ENCODE measurements at places on chromosomes 2 and 18.

DNA sequence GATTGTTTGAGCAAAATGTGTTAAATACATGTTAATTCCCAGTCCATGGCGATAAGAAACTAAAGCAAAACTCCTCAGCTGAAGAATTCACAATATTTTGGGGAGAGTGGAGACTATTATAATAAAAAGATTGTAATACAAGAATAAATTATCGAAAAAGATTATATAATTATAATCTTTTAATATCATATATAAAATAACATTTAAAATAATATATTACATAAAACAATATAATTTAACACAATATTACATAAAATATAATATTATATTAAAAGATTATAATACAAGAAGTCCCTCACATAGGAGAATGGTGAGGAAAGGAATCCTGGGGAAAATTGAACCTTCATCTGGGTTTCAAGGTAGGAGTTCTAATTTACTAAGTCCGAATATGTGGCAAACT is 33.1 kb downstream of the NETO1 start:
- no peak for DNase-seq

- no peak for DNase-seq
Observed at GRCh38 chr2:146461068-146461467, 1383.8 kb upstream of the ACVR2A start.

DNA sequence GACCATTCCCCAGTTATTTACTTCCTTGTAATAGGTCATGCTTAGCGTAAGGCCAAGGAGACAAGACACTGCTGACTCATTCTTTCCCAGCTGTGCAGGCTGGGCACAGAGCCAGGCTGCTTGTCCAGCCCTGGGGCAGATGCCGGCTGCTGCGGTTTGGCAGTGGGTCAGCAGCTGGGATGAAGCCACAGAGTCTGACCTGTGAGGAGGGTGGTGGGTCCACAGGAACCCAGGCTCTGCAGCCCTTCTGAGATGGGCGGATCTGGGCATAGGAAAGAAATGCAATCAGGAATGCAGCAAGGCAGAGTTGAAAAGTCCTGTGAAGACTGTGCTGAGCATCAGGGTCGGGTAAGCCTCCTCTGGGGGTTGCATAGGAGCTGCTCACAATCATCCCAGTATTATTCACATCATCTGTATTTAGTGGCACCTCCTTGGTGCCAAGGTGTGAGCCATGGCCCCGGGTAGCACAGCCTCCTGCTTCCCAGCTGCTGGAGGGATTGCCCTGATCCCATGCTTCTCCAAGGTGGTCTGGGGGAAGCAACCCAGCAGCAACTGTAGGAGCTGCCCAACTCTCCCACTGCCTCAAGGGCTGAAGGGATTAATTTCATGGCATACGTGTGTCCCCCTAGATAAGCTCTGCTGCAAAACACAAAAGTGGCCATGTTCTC is 139.0 kb downstream of the DDX1 start:
- DNase-seq = peak; percentile 83

GRCh38 chr2:224173933-224174332 is 134.8 kb upstream of the SERPINE2 start:
- DNase-seq = no peak

- DNase-seq = no peak
Observed at GRCh38 chr2:214874694-214875093, 65.2 kb upstream of the BARD1 start.

- no peak for DNase-seq
Observed at GRCh38 chr2:100235098-100235497, 87.2 kb downstream of the LONRF2 start.

DNA sequence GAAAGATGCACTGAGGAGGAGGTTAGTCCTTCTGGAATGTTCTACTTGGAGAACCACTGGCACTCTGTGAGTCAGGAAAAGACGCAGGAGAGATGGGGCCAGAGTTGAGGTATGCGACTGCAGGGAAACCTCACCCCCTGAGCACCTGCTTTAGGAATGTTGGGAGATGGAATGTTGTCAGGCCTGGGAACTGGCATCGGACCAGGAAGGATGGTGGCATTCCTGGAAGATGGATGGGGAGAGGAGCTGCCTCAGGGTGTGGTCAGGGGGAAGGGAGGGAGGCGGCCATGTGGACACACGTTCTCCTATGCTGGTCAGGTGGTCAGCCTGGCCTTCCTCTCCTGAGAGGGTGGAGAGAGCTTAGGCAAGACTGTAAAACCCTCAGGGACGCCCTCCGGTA is 146.3 kb downstream of the CELF4 start:
- peak; percentile 61 for DNase-seq

DNA sequence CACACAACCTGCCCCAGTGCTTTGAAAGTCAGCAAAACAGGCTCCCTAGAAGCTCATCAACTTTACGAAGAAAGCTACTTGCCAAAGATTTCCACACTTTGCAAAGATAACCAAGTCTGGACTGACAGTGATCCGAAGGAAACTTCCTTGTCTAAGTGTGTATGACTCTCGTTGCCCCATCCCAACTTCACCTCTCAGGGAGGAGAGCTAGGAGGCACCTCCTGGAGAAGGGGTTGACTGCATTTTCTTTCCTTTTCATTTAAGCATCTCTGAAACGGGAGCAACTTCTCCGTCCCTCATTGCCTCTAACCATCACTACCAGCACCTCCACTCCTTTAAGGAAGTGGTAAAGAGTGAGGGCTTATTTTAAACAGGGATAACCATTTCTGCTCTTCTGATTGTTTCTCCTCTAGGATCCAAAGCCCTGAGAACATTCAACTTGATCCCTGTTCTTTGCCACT is 7.0 kb downstream of the ZEB2 start:
- no peak for DNase-seq

DNA sequence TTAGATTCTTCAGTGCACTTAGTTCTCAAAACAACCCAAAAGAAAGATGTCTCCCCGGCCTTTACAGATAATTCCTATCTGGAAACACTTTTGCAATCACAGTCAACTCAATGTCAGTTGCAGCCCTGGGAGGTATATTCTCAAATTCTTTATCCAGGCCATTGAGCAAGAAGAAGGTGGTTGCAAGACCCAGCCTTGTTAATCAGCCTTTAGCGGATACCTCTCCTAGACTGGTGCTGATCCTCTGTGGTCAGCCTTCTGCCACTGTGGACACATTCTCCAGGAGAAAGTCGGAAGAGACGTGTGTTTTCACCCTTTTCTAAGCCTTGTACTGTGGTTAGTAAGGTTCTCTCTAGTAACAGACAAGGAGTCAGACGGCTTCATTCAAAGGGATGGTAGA is 7.8 kb upstream of the FZD7 start:
- DNase-seq = no peak

DNA sequence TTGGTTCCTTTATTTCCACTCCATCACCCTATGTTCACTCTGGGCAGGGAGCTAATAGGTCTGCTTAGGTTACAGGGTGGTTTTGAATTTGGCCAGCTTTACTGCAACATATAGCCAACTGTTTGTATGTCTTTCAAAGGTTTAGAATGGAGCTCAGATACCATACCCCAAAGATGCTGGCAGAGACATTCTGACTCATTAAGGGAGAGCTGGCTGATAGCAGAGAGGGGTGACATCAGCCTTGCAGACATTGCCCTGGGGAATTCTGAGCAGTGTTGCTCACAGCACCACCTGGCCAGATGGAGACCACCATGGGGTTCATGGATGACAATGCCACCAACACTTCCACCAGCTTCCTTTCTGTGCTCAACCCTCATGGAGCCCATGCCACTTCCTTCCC is 2.1 kb downstream of the PROKR1 start:
- DNase-seq = no peak

GRCh38 chr2:8121826-8122513 is 559.9 kb upstream of the ID2 start:
- no peak for DNase-seq

DNA sequence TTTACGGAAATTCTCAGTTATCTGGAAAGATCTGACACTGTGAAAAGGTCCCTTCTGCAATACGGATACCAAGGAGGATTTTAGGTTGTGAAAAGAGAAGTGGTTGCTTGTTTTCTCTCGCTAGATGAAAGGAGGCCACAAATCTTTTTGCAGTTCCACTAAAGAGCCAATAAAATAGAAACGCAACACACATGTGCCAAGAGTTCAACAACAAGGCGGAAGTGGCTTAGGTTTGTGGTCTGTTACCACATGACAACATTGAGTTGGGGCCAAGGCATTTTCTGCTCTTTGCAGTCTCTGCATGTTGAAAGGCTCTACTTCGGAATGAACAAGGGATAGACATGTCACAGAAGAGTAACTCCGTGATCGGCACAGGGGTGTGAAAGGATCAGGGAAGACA is 115.7 kb upstream of the OSR1 start:
- DNase-seq = peak; percentile 50

GRCh38 chr18:34483198-34483597 is 226.9 kb upstream of the DTNA start:
- DNase-seq = no peak

DNA sequence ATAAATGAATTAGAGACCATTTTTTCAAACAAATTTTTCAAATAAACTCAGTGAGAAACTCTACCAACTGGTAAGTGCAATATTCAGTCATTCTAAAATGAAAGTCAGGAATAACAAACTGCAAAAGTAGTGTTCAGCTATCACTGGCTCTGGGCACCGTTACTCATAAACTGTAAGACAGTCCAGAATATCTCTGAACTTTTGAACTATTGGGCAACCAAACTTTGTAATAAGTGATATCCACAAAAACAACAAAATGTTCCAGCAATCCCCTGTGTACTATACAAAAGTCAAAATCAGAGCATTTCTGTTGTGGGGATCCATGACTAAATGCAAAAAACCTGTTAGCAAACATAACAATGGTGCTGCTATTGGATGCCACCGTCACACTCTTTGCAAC is 56.3 kb downstream of the SLC25A12 start:
- no peak for DNase-seq

DNA sequence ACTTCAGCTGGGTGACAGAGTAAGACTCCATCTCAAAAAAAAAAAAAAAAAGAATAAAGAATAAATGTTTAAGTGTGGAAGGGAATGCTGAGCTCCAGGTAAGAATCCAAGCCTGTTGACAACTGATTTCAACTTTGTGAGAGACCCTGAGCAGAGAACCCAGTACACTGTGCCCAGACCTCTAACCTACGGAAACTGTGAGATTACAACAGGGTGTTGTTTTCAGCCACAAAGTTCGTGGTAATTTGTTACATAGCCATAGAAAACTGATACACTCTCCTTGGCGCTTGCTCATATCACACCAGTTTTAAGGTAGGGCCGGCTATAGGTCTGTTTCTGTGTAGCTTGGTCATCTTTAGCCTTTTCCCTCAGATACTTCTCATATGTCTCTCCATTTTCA is 98.4 kb upstream of the PAPOLG start:
- no peak for DNase-seq

DNA sequence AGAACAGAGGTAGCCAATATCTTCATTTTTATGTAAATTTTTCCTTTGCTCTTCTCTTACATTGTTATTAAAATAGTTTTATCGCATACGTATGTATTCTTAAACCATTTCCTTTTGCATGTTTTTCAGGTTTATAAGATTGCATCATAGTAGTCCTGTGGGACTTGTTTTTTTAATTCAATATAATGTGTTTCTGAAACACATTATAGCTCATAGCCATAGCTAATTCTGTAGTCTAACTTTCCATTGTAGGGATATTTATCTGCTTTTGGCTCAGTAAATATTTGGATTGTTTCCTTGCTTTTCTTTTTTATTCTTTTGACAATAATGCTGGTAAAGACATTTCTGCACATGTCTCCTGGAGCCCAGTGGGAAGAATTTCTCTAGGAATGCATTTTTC is 484.3 kb downstream of the PTPRM start:
- no peak for DNase-seq

DNA sequence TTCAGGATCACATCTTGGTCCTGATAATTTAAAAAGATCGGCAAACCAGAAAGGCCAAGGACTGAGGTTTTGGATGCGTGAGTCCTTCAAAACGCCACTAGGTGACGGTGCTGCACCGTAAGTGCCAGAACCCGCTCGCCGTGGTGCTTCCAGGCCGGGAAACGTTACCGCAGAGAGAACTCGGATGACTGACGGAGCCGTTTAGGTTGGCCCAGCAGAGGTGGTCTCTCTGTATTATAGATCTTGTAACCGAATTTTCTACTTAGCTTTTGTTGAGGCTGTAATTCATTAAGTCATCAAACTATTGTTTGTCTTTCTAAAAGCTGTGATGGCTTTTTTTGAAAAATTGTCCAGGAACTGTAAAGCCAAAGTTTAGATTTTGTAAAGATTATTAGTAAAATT is 39.8 kb upstream of the ADCYAP1 start:
- peak; percentile 75 for DNase-seq

- no peak for DNase-seq
Observed at GRCh38 chr2:220585241-220585640, 957.8 kb downstream of the SLC4A3 start.

- DNase-seq = no peak
Observed at GRCh38 chr2:219460424-219460926, 25.8 kb downstream of the SPEG start.

DNA sequence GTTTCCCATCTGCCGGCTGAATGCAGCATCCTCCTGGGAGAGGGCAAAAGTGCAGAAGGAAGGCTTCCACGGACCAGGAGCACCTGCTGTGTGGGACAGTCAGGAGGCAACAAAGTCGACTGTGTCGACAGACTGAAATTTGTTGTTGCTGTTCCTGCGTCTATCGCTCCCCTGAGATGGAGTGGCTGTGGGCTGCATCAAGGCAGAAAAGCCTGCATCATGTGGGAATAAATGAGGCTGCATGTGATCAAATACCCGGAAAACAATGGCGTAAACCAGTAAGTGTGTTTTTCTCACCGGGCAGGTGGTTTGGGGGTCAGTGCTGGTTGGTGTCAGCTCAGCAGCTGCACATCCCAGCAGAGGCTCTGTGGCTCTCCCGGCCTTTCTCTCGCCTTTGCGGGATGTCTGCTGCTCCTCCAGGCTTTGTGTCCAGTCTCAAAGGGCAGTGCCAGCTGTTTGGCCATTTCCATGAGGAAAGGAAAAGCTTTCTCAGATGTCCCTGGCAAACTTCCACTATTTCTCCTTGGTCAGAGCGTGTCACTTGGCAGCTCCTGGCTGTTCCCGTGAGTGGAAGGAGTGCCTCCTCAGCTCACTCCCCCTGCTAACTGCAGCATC is 262.4 kb downstream of the NDUFA10 start:
- no peak for DNase-seq

DNA sequence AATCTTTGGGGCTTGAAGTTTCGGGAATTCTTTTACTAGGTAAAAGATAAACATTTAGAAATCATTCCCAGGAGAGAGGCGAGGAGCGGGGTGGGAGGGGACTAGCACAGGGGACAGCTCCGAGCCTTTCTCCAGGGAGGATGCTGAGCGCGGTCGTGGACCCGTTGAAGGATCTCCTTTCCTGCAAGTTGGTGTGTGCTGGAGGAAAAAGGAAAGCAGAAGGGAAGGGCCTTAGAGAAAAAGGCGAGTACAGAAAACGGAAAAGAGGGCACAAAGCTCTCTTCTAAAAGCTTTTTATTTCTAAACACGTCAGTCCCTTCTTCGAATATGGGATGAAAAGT is 640 bp downstream of the SLC39A6 start:
- peak; percentile 4 for DNase-seq

GRCh38 chr2:149355716-149356422 is 25.5 kb downstream of the LYPD6 start:
- DNase-seq = no peak

DNA sequence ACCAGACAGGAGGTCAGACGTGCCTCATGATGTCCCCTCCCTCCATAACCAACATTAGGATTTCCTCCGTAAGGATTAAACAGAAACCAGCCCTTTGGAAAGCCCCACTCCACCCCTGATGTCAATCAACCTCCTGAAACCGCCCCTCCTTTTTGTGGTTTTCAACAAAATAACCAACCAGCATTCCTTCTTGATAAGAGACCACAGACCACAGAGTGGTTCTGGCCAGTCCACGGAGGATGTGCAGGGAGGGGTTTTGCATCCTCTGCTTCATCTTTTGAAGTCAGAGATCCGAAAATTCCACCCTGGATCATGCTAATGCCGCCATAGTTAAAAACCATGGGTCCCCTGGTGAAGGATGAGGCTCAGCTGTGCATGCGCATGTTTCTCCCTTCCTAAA is 180.0 kb upstream of the CCDC150 start:
- DNase-seq = peak; percentile 23
